ENCODE measurements at places on chromosomes 11 and 22.

GRCh38 chr22:24494167-24494527 lies 985 bp upstream of the UPB1 start:
- DNase-seq: no peak

GRCh38 chr11:61113201-61113600 lies 10.9 kb downstream of the CD5 start:
- no peak for DNase-seq

DNA sequence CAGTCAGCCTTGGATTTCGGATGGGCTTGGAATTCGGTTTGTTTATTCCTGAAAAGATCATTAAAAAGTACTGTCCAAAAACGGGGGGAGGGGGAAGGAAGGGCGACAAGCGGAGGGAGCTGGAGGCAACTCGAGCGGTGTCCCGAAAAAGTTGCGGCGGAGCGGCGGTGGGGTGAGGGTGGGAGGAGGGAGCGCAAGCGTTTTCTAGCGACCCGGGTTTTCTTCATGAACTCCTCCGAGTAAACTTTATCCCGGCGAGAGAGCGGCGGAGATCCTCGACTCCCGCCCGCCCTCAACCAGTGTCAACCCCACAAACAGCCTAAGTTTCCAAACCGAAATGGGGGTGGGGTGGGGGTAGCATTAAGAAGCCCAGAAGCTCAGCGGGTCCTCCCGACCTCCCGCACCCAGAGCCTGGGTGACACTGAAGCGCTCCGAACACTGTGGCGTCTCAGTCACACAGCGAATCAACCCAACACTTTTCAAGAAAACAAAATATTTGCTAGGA lies 133.0 kb upstream of the C11orf58 start:
- DNase-seq: no peak

DNA sequence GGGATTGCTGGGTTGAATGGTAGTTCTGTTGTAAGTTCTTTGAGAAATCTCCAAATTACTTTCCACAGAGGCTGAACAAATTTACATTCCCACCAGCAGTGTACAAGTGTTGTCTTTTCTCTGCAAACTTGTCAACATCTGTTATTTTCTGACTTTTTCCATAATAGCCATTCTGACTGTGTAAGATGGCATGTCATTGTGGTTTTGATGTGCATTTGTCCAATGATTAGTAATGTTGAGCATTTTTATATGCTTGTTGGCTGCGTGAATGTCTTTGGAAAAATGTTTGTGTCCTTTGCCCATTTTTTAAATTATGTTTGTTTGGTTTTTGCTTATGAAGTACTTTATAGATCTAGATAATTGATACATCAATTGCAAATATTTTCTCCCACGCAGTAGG lies 1025.0 kb downstream of the JRKL start:
- DNase-seq: no peak

GRCh38 chr22:42553475-42554361 lies at the start of gene SERHL2:
TSS of gene SERHL2 (plus strand) at chr22:42553956. CDS start at chr22:42554021, 65 bp downstream.
- DNase-seq: peak; percentile 90

- peak; percentile 72 for DNase-seq
Observed at GRCh38 chr11:5123802-5124521, 14.2 kb downstream of the OR52A5 start.

GRCh38 chr22:45203150-45203951 lies 37.3 kb downstream of the KIAA0930 start:
- no peak for DNase-seq

GRCh38 chr11:61967924-61968757 lies 707 bp upstream of the FTH1 start:
- DNase-seq: peak; percentile 85
